Activated CD8-positive, alpha-beta memory T cell treated with anti-CD3 and anti-CD28 coated beads, Interleukin-2, amount 10 ng/mL, durations not matched to agents 7 days and 5 days (primary cell): ENCODE measurements at places on chromosomes 2 and 18. TPM values are rescaled to one million over a fixed set of nuclear protein-coding genes. Genes with fewer than 3 reads are reported as not detected.
A peak's percentile ranks its signal among the peaks of the same experiment; 100 is the strongest.

GRCh38 chr2:40396124-40396523 is 55.8 kb downstream of the SLC8A1 start:
- no peak overlapping the region for H3K27ac ChIP-seq
- no peaks in the 10 kb centered on the region for H3K4me1 ChIP-seq
- H3K27me3 ChIP-seq = no peaks in the 10 kb centered on the region
- no peaks in the 10 kb centered on the region for H3K36me3 ChIP-seq
- no peak overlapping the region for H3K4me3 ChIP-seq

- no peaks in the 10 kb centered on the region for H3K27me3 ChIP-seq
- no peak for DNase-seq
- no peaks in the 10 kb centered on the region for H3K36me3 ChIP-seq
These were observed 434.2 kb downstream of the LRRTM4 start for GRCh38 chr2:77087987-77088414.

DNA sequence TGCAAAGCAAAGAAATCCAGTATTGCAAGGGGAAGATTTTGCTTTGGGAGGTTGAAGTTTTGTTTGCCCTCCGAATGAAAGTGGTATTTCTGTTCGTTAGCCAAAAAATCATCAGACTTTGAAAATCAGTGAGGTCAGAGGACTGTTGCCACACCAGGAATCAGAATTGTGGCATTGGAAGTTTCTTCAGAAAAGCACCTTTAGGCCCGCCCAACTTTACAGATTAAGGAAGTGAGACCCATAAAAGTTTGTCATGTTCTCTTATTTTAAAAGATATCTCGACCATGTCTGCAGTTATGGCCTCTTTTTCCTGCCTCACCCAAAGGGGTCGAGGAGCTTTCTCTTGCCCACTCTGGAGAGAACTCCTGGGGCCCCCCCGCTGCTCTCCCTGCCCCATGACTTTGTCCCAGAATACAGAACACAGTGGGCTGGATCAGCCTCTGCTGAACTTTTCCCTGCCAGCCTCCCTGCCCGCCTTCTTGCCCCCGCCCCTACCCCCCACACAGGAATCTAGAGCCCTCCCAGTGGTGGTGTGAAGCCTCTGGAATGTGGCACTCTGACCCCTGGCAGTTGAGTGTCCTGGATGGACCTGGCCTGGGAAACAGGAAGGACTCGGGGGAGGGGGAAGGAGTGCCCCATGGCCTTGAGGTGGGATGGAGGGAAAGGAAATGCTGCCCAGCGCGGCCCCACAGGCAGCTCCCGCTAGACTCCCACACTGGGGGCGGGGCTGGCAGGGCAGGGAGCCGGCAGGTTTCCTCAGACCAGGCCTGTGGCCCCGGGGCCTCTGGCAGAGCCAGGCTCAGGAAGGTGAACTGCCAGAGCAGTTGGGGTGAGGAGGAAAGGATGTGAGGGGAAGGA is 25.3 kb downstream of the CRIM1 start:
- DNase-seq = no peak
- H3K27ac ChIP-seq = no peak overlapping the region
- H3K4me1 ChIP-seq = peaks cover 6% of the 10 kb centered on the region
- no peaks in the 10 kb centered on the region for H3K36me3 ChIP-seq
- peaks cover 12% of the 10 kb centered on the region for H3K27me3 ChIP-seq

Gene GAL3ST2
- total RNA-seq = 0.20 TPM

DNA sequence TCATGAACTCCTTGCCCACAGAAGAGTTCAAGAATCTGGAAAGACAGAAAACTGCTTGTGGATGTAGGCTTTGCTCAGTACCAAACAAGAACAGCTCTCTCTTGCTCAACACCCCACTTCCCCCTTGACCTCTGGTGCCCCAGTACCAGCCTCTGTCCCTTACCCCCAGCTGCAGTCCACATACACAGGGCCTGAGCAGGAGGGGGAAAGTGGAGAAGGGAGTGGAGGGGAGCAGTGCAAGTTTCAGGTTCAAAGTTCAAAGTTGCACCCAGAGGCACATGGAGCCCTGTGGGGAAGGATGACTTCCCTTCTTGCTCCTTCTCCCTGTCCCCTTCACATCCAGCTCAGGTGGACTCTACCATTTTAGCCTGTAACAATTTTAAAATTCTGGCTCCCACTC is 61.1 kb upstream of the LPIN2 start:
- no peak overlapping the region for H3K27ac ChIP-seq
- peak; percentile 37 for DNase-seq
- H3K4me1 ChIP-seq = peaks cover 19% of the 10 kb centered on the region
- no peak overlapping the region for H3K4me3 ChIP-seq

DNA sequence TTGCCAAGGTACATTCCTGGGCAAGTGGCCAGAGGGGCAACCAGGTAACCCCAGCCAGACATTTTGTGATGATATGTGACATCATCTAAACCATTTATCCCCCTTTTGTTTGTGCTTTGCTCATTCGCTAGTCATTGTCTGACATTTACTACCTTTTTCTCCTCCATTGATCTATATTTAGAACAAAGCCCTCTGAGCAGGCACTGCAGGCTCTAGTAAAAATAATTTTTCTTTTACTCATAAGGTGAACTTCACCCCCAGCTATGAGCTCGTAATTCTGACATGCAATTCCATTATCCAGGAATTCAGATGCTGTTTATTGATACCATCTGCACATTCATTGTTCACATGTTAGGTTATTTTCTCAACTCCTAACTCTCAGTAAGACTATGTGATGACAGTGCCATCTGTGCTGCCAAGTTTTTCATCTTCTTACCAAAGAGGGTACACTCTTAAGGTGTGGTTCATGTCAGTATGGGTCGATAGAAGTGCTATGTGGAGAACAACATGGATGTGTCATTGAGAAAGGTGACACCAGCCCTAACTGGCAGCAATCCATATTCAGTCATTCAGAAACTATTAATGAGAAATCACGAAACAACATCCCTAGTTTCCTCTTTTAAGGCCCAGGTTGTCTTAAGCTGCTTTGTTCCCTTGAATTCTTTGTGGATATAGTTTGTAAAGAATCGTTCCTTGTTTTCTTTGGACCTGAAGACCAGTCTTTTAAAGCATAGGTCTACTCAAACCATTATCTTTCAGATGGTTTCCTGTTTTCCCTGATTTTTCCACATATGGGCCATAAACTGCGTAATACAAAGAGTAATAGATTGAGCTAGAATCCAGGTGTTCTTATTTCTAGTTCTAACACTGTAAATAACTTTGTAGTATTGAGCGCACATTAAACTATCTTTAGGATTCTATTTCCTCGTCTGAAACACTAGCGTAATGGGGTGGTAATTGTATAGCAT is 978.1 kb upstream of the CDH2 start:
- no peaks in the 10 kb centered on the region for H3K27me3 ChIP-seq
- H3K27ac ChIP-seq = no peak overlapping the region
- no peaks in the 10 kb centered on the region for H3K36me3 ChIP-seq
- DNase-seq = no peak
- H3K4me1 ChIP-seq = no peaks in the 10 kb centered on the region
